ENCODE measurements at places on chromosomes 1 and 21.

GRCh38 chr1:186033847-186034271 lies 299.7 kb downstream of the HMCN1 start:
- no peak for DNase-seq

- no peak for DNase-seq
These were observed 27.6 kb downstream of the AGO4 start for GRCh38 chr1:35835398-35835797.

- DNase-seq: no peak
These were observed 3.1 kb upstream of the NCF2 start for GRCh38 chr1:183593356-183593755.

- no peak for DNase-seq
These were observed 15.4 kb downstream of the TMED5 start for GRCh38 chr1:93164816-93165215.

- no peak for DNase-seq
These were observed 37.3 kb downstream of the RGS4 start for GRCh38 chr1:163106364-163106987.

DNA sequence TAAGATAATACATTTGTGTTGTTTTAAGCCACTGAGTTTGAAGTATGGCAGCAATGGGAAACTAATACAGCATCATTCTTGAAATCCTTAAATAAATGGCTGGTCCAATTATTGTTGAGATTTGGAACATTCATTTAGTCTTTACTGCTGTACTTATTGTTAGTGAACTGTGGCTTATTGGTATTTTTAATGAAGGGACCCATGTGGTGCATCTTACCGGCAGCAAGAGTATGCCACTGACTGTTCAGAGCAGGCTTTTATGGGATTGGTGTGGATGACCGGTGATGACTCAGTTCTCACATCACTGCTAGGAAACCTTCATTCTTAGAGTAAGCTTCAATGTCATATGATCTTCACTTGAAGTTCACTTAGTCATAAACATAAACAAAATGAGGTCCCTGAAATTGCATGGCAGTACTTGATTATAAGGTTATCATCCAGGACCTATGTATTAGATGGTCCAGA lies 31.5 kb downstream of the PRKAA2 start:
- no peak for DNase-seq

DNA sequence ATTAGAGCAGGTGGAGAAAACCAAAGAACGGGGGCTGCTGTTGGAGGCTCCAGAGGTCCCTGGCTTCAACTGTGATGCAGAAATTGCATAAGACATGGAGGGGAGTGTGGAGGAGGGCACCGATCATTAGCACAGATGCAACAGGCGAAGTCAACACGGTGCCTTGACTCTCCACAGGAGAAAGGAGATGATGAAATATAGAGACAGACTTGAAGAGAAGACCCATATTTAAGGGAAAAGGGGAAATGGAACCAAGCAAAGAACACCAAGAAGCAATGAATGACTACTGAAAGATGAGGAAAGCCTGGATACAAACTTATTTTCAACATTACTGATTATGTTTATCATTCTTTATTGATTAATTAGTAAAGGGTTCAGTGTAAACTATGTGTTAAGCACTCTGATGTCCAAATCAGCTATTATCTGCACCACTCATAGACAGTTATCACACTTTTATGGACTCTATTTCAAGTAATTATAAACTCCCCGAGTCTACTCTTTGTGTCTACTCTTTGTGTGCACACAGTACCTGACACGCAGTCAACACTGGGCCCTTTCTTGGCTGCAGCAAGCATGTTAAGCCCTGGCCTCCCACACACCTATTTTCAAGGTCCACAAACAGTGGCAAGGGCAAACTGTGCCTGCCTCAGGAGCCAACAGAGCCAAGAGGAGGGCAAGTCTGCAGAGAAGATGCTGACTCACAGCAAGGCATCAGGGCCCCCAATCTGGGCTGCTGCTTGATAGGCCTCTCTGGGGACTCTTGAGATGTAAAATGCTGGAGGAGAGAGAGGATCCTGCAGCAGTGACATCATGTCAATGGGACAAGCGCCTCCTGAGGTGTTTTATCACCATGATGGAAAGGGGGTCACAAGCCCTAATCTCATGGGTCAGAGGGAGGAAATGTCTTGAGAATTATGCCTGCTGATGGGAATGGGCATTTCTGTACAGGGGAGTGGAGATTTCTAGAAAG lies 17.6 kb downstream of the PCNX2 start:
- DNase-seq: no peak

DNA sequence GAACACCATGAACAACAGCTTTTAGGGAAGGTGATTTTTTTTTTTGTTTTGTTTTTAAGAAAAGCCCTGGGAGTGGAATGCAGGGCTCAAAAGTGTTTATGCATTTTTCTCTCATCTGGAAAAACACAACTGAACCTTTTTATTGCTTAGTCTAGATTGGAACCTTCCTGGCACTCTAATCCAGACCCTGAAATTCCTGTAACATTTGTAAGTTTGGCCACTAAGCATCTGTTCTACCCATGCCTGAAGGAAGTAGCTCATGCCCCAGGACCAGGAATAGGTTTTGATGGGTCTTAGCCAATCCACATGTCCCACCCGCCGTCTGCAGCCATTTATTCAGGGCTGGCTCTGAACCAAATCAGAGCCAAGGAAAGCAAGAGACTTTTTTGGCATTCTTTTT lies 39.7 kb upstream of the SLC2A1 start:
- DNase-seq: no peak

- DNase-seq: no peak
These were observed 15.4 kb downstream of the CCDC17 start for GRCh38 chr1:45608175-45609156.

DNA sequence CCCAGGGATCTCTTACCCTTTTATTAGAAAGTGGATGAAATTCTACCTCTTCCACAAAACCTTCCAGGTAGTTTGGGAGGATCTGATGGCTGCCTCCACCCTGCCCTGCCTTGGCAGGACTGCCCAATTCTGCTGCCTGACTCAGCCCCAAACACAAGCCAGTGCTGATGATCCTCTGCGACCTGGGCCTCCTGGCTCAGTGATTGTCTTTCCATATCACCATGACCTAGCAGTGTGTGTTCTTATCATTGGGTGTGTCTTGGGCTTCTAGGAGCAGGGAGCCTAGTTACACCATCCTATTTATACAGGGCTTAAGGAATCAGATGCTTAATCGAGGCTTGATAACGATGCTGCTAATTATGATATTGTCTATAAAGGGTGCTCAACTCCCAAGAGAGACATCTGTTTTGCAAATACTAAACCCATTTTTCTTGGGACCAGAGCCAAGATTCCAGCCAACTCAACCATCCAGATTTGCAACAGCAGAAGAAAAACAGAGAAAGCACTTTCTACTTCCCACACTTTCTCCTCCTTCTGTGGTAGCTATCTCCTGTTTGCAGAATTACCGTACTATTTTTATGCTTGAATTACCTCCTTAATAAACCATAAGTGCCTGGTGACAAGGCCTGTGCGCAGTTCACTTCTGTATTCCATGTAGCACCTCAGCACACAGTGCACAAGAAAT lies 36.5 kb upstream of the KIF21B start:
- no peak for DNase-seq

- DNase-seq: no peak
These were observed 299.3 kb upstream of the VAMP3 start for GRCh38 chr1:7471836-7472235.

DNA sequence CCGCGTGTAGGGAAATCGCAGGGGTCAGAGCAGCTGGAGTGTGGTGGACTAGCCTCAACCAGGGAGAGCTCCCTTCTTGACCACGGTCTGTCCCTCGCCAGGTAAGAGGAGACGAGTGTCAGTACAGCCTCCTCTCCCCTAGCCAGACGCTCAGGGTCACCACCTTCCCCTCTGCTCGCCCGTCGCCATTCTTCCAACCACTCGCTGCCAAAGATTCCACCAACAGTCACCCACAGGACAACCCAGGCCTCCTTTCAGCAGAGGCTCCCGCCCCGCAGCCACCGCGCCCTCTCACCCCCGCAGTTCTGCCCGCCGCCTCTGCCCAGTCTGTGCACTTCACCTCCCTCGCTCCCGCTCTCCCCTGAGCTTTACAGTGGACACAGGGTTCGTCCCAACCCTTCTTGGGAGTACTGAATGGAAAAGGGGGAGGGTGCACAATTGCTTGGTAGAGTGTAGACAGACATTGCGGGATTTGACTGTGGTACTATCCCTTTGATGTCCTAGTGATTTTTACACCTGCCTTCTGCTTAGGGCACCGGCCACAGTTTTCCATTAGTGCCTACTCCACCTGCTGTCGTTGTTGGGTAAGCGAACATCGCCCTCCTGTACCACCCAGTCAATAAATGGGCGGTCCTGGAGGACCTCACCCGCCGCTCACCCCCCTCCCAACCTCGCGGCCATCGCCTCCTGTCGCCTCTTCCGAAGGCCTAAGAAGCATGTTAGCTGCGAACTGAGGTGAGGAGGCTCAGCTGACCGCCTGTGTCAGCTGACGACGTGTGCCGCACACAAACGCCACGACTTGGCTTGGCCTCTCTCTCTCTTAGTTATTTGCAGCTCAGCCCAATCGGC lies 9.2 kb upstream of the NBPF11 start:
- DNase-seq: no peak

DNA sequence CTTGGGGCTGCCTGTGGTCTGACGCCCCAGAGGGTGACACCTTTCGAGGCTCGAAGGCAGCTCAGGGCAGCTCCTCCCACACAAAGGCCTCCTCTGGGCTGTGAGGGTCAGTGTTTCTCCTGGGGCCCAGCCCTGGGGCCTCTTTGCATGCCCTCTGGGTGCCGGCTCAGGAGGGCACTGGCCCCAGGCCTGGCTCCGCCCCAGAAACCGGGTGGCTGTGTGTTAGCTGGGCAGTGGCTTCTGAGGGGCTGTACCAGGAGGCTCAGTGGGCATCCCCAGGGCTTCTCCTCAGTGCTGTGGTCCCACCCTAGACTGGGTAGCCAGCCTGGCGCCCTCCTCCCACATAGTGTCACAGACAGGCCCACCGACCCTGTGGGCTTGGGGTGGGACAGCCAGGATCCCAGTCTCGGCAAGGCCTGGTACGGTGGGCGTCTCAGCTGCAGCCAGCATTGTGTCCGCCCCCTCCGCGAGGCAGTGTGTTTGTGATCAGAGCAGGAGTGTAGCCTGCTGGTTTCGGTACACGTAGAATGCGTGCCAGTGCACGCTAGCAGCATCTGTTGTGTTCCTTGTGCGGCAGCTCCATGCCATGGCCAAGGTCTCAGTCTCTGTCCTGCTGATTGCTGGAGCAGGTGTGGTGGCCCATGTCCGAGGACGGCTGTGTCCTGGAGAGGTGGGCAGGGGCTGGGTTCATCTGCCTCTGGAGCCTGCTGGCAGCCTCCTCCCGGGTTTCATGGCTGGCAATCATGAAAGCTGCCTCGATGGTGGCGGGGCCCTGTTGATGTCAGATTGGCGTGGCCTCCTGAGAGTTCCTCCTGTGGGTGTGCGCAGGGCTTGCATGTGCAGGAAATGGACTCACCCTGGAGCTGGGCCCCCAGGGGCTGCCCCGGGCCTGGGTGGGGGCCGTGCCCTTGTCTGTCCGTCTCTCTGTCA lies 28.0 kb downstream of the RRP1 start:
- DNase-seq: no peak

- no peak for DNase-seq
These were observed 88.8 kb upstream of the ETS2 start for GRCh38 chr21:38716942-38717341.

- no peak for DNase-seq
These were observed 152.2 kb upstream of the RUNX1 start for GRCh38 chr21:35201288-35201687.

GRCh38 chr1:15722836-15723532 lies 13.1 kb upstream of the SLC25A34 start:
- no peak for DNase-seq

DNA sequence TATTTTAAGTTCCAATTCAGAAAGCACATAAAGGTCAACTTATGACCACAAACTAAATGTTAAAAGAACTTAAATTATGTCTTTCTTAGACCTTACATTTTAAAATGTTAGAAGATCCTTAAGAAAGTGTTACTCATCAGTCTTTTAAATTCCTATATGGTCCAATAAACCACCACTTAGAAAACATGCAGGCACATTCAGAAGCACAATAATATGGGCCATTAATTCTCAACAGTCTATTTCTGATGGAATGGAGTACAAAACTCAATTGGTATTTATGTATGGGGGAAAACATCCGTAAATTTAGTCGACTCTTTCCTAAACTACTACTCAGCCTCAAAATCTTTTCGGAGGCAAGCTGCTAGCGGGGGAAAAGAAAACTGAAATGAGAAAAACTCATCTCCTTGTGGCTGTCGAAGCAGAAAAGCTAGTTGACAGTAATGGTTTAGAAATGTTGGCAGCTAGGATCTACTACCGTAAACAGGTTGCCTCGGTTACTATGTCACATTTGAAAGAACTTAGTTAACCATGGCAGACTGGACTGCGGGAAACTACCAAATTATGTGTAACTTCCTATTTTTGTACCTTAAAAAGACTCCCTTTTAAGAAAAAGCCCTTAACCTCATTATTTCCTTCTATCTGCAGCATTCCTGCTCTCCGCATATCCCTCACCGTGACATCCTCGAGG lies 1.0 kb downstream of the TRMT1L start:
- no peak for DNase-seq

GRCh38 chr1:36710951-36711350 lies 228.2 kb upstream of the CSF3R start:
- no peak for DNase-seq

- DNase-seq: no peak
These were observed 17.8 kb downstream of the COL24A1 start for GRCh38 chr1:86138746-86139145.

GRCh38 chr1:56028244-56028643 lies 551.1 kb downstream of the PLPP3 start:
- DNase-seq: no peak

GRCh38 chr1:94562519-94563260 lies 21.1 kb upstream of the F3 start:
- no peak for DNase-seq

GRCh38 chr21:37009740-37010341 lies 3.3 kb downstream of the RIPPLY3 start:
- DNase-seq: peak; percentile 73

DNA sequence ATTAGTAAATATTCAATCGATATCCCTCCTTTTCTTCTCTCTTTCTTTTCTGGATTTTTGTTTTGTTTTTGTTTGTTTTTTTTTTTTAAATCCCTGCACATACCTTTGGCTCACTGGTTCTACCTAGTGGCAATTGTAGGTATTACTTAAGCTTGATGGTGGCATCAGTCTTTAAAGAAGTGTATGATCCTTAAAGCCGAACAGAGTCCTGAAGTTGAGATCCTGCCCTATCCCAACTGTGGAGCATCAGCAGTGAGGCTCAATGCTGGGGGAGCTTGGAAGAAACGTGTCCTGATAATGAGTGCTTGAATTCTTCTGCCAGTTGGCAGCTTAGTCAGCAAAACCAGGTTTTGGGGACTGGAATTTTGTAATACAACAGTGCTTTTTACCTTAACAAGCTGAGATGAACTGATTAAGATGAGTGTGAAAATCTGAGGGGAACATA lies 60.8 kb downstream of the FASLG start:
- no peak for DNase-seq

Data from activated CD4-positive, alpha-beta T cell treated with anti-CD3 and anti-CD28 coated beads, Interleukin-2, amount 50 U/mL, for 4 hours (primary cell).